ENCODE measurements at places on chromosomes 3 and 15. TPM values are rescaled to one million over a fixed set of nuclear protein-coding genes. Genes with fewer than 3 reads are reported as not detected.

Gene CCR9
- total RNA-seq, result not detected

Gene COL6A5
- 6.1 TPM for total RNA-seq

Gene GPR176
- 8.6 TPM for total RNA-seq

Gene SLC35A5
- 72.9 TPM for total RNA-seq

Gene CSTA
- 10.0 TPM for total RNA-seq

Gene SLC22A13
- 0.58 TPM for total RNA-seq

Gene CNTN3
- 27.1 TPM for total RNA-seq

Gene UBR1
- total RNA-seq, result 80.7 TPM

Gene IL17RB
- 1.5 TPM for total RNA-seq

Gene IL5RA
- total RNA-seq, result 0.69 TPM

Gene SEMA4B
- total RNA-seq, result 39.3 TPM

Gene ZNF860
- total RNA-seq, result 9.6 TPM

Gene LRRC58
- 55.0 TPM for total RNA-seq

Gene CSPG4
- total RNA-seq, result 30.6 TPM

Gene FGD5
- total RNA-seq, result 25.7 TPM

Gene RFTN1
- 26.3 TPM for total RNA-seq

Gene CCDC39
- not detected for total RNA-seq

Gene RBMS3
- total RNA-seq, result 136 TPM

Gene MKRN2OS
- total RNA-seq, result not detected

Gene AHSG
- total RNA-seq, result 0.26 TPM

Gene TAGLN3
- total RNA-seq, result 3.1 TPM

Gene COL6A6
- total RNA-seq, result 31.5 TPM

Gene INSYN1
- 7.3 TPM for total RNA-seq

Gene TUSC7
- total RNA-seq, result not detected

Gene TXNRD3
- 17.8 TPM for total RNA-seq

Gene GPR149
- not detected for total RNA-seq

Gene POPDC2
- 11.5 TPM for total RNA-seq

Gene C3orf49
- total RNA-seq, result not detected

Gene SOX14
- total RNA-seq, result not detected

Gene ESYT3
- total RNA-seq, result 3.2 TPM

Gene SEMA6D
- 35.6 TPM for total RNA-seq

Gene PAQR5
- 2.6 TPM for total RNA-seq

Gene ADAMTS9
- 120 TPM for total RNA-seq

Gene SOX2
- total RNA-seq, result 3.8 TPM

Gene ANKRD34C
- not detected for total RNA-seq

Gene DPPA2
- total RNA-seq, result not detected

Gene PLIN1
- total RNA-seq, result 3.6 TPM

Gene KCNMB2
- 6.1 TPM for total RNA-seq

Gene GYG1
- total RNA-seq, result 33.2 TPM

Gene MYRIP
- 2.9 TPM for total RNA-seq

Gene CKMT1B
- 0.63 TPM for total RNA-seq

Gene OIP5
- total RNA-seq, result 6.1 TPM

Gene ADGRG7
- 0.11 TPM for total RNA-seq

Gene MUC13
- total RNA-seq, result not detected

Gene COX17
- total RNA-seq, result 20.6 TPM

Gene SGO1
- total RNA-seq, result 6.9 TPM

Gene ANO10
- total RNA-seq, result 33.3 TPM

Gene DLL4
- total RNA-seq, result 11.8 TPM

Gene CX3CR1
- 5.6 TPM for total RNA-seq

Gene TIGIT
- total RNA-seq, result 0.21 TPM

Gene MCTP2
- total RNA-seq, result 37.3 TPM

Gene GOLGA6B
- total RNA-seq, result 0.26 TPM

Gene TGM5
- 0.26 TPM for total RNA-seq

Gene LMLN
- total RNA-seq, result 13.9 TPM

Gene HEG1
- 42.1 TPM for total RNA-seq

Gene ERICH6
- total RNA-seq, result 0.21 TPM

Measured in urinary bladder (tissue), 4 donors.